Naive thymus-derived CD8-positive, alpha-beta T cell (primary cell): ENCODE measurements at places on chromosomes 12 and 14.
A peak's percentile ranks its signal among the peaks of the same experiment; 100 is the strongest.

DNA sequence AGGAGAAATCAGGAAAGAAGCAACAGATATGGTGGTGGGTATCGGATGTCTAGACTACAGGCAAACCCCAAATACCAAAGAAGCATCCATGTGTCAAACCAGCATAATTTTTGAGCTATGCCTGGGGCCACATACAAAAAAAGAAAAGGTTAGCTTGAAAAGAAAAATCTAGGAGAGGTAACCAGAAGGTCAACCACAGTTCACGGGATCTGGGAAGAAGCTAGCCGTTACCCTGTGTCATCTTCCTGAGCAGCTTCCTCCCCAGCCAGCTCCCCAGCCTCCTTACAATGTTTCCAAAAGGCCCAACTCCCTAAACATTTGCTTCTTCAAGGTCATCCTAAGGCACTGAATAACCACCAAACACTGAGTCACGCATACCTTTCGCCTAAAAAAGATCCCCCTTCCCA lies 3.1 kb downstream of the SINHCAF start:
- H3K36me3 ChIP-seq, result no peaks in the 10 kb centered on the region
- no peaks in the 10 kb centered on the region for H3K27me3 ChIP-seq
- DNase-seq, result no peak
- peak overlapping the region; percentile 99 for H3K27ac ChIP-seq

DNA sequence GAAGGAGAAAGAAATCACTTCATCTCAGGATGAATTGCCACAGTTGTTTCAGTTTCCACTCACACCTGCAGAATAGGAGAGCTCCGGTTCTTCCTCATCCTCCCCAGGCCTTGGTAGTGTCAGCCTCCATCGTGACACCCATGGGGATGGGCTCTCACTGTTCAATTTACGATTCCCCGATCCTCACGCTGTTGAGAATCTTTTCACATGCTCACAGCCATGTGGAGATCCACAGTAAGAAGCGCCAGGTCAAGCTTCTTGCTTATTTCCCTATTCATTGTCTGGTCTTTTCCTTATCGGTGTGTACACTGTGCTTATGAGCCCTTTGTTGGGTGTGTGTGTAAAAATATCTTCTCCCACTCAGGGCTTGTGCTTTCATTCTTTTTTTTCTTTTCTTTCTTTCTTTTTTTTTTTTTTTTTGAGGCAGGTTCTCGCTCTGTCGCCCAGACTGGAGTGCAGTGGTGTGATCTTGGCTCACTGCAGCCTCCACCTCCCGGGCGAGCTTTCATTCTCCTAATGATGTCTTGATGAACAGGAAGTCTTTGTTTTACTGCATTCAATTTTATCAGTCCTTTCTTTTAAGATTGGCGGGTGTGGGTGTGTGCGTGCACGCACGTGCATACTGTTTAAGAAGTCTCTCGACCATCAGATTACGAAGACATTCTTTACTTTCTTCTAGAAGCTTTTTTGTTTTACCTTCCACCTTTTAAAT lies 21.5 kb downstream of the RIN3 start:
- no peaks in the 10 kb centered on the region for H3K27me3 ChIP-seq
- H3K4me1 ChIP-seq, result peaks cover 35% of the 10 kb centered on the region
- peak overlapping the region; percentile 88 for H3K27ac ChIP-seq
- peak; percentile 76 for DNase-seq

DNA sequence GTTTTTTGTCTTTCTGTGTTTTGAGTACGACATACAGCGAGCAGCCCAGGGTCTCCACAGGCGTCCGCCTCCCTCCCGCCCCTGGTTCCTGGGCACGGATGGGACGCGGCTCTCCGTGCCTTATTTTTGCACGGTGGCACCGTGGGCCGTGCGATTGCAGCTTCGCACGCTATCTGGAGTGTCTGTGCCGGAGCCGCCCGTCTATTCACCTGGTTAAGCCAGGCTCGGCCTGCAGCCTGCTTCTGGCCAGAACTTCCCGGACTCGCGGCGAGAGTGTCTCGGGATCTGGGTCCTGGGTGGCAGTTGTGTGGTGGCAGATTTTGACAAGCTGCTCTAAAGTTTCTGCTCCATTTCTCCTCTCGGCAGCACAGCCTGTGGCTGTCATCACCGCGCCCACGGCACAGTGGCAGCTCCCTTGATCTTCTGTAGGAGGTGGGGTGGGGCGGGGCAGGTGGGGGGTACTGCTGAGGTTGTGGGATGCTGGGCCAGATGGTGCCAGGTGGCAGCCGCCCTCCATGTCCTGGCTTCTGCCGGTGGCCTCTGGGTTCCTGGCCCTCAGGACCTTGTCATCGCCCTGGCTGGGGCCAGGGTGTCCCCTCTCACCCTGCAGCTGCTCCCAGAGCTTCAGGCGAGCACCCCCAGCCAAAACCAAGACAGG lies 2.9 kb downstream of the MMP17 start:
- peaks cover 17% of the 10 kb centered on the region for H3K4me1 ChIP-seq
- H3K27me3 ChIP-seq, result peaks cover 17% of the 10 kb centered on the region
- peak overlapping the region; percentile 69 for H3K4me3 ChIP-seq
- no peak overlapping the region for H3K27ac ChIP-seq
- no peaks in the 10 kb centered on the region for H3K36me3 ChIP-seq
- peak; percentile 32 for DNase-seq

- no peaks in the 10 kb centered on the region for H3K27me3 ChIP-seq
- H3K4me3 ChIP-seq, result peak overlapping the region; percentile 97
- peak overlapping the region; percentile 38 for H3K27ac ChIP-seq
- peaks cover 2% of the 10 kb centered on the region for H3K36me3 ChIP-seq
- DNase-seq, result no peak
Observed at GRCh38 chr14:49636866-49637265, 1.8 kb upstream of the DNAAF2 start.

GRCh38 chr12:75270157-75270556 lies 60.0 kb downstream of the CAPS2 start:
- H3K4me1 ChIP-seq, result no peaks in the 10 kb centered on the region
- no peak overlapping the region for H3K27ac ChIP-seq
- DNase-seq, result no peak
- H3K36me3 ChIP-seq, result peaks cover 5% of the 10 kb centered on the region
- peaks cover 15% of the 10 kb centered on the region for H3K27me3 ChIP-seq
- H3K4me3 ChIP-seq, result no peak overlapping the region

- H3K27me3 ChIP-seq, result peaks cover 9% of the 10 kb centered on the region
- no peak overlapping the region for H3K27ac ChIP-seq
- H3K36me3 ChIP-seq, result no peaks in the 10 kb centered on the region
- no peaks in the 10 kb centered on the region for H3K4me1 ChIP-seq
Observed at GRCh38 chr14:61950340-61950739, 188.1 kb downstream of the SNAPC1 start.
